ENCODE measurements at places on chromosomes 12 and 14.

- DNase-seq: no peak
Measured at GRCh38 chr12:56081393-56082347, 1.7 kb downstream of the ERBB3 start.

GRCh38 chr12:43114316-43114715, 437.7 kb downstream of the ADAMTS20 start:
- no peak for DNase-seq

DNA sequence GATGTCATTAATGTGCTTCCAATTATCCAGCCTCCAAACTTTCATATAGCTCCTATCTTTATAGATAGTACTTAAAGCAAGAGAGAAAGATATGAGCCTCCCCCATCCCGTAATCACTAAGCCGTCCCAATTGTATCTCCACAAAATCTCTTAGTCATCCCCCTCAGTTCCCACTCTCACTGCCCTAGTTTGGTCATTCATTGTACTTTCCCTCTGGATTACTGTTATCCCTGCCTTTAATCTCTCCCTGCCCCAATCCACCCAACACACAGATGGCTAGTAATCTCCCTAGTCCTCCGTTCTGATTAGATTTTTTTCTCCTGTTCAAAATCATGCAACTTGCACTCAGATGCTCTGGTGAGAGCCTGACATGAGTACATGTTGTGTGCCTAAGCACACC, 5.4 kb upstream of the BCAT1 start:
- no peak for DNase-seq

DNA sequence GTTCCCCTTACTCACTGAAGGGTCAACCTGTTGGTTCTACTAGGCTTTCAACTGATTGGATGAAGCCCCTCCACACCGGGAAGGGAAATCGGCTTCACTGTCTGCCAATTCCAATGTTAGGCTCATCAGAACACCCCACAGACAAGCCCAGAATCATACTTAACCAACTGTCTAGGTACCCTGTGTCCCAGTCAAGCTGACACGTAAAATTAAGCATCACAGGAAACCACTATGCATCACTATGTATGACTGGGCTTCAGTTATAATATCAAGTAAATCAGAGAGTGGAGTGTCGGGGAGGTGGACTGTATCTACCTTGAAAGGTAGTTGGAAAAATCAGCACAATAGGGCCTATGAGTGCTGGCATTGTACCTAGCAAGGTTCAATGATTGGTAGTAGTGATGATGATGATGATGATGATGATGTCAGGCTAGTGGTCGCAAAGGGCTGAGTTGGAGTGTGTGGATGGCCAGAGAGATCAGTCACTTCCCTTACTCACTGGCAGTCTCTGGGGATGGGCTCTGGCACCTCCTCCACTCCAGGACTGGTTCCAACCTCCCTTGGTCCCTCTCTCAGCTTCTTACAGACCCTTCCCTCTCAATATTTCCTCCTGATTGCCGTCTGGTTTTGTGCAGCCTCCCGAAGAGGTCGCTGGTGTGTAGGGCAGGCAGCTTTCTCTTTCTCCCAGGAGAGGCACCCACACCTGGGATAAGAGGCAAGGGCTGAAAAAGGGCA, 3.3 kb upstream of the ATG101 start:
- no peak for DNase-seq

GRCh38 chr12:2826721-2827515, 7.9 kb downstream of the NRIP2 start:
- no peak for DNase-seq
